ENCODE measurements at places on chromosomes 2 and 18.

DNA sequence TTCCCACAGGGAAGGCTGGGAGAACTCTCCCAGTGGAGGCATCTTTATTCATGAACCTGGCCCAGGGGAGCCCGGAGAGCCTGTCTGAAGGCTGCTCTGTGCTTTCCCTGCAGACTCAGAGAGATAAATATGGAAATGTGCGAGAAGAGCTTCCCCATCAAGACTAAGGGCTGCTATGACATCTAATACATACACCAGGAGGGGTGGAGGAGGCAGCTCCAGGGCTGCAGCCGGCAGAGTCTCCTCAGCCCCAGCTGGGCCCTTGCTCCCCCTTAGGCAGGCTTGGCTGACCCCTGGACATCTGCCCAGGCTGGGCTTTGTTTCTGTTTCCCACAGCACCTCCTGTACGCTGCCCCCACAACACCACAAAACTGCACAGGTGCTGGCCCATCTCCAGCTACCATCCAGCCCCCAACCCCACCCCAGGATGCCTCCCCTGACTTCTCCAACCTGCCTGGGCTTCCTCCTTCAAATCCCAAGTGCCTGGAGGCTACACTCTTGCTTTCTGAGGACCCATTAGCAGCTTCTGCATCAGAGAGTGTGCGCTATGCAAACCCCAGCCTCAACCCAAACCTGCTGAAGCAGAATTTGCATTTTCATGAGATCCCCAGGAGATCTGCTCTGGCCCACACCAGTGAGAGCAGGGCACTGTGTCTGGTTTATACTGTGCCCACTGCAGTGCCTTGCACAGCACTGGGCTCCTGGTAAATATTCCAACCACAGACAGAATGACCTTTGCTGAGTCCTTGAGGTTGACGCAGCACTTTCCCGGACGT, 96.8 kb downstream of the VSNL1 start:
- DNase-seq, result no peak

DNA sequence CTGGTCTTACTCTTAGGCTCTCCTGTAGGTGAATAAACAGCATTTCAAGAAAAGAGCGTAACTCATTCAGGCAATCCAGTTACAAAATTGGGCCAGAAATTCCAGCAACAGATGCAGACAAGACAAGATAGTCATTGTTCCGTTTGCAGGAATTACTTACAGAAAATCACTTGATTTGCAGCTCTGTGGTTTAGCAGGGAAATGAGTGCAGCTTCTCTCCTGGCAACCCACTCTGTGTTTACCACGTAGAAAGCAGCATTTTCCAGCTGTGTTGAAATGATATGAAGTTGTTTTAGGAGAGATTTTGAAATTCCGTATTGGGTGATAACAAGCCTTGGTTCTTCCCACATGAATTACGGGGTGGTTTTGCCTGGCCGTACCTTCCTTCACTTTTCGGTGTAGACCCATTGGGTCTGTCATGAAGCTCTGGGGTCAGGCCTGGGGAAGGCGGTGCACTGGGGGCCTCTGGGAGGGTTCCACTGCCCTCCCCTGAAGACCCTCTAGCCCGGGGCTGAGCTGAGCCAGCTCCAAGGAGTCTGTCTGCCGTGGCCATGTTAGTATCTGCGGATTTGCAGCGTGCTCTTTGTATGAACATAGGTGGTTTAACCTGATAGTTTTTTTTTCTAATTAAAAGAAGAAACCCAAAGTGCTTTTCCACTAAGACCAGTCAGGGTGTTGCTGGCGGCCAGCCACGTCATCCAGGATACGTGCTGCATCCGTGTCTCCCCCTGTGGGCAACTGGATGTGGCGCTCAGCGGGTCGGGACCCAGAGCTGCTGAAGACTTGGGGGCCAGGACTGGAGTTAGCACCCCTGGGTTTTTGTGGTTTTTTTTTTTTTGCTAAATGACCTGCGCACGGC, 58.9 kb upstream of the KCNG2 start:
- no peak for DNase-seq

- DNase-seq, result no peak
Observed at GRCh38 chr2:184367211-184367610, 231.1 kb upstream of the ZNF804A start.

DNA sequence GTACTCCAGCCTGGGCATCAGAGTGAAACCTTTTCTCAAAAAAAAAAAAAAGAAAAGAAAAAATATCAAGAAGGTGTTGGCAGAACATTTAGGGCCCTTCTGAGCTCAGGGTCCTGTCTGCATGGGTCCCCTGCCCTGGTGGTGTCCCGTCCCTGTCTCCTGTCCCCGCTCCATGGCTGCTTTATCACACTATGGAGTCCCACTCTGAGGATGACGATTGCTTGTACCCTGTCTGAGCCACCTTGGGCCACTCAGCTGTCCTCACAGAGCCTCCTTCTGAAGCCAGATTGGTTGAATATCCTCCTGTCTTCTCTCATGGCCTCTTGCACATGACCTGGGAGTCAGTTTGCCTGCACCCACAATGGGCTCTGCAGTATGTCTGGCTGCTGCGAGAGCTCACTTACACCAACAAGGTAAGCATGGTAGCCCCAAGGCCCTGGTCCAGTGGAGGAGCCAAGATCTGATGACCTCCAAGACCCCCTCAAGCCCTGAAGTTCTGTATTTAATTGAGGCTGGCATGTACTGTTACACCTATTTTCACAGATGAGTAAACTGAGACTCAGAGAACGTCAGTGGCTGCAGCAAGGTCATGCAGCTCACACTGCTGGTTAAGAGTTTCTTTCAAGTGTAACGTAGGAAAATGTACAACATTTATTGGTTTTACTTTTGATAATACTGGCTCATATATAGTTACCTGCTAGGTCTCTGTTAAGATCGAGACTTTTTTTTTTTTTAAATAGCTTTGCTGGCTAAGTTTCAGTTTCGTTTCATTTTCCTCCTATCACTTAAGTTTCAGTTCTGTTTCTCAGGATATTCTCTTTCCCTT, 16.9 kb upstream of the ZCCHC2 start:
- DNase-seq, result peak; percentile 26
